ENCODE measurements at places on chromosomes 3 and 15.

GRCh38 chr15:56989411-56989924, 71.0 kb downstream of the TCF12 start:
- no peak for DNase-seq

- DNase-seq: no peak
Measured at GRCh38 chr3:186160691-186161243, 51.9 kb upstream of the ETV5 start.

GRCh38 chr3:111733154-111733553, 125.9 kb upstream of the PHLDB2 start:
- DNase-seq: no peak

- peak; percentile 73 for DNase-seq
Measured at GRCh38 chr3:136195258-136196063, 674 bp downstream of the MSL2 start.

GRCh38 chr3:152019508-152019907, 146.1 kb downstream of the SUCNR1 start:
- no peak for DNase-seq

DNA sequence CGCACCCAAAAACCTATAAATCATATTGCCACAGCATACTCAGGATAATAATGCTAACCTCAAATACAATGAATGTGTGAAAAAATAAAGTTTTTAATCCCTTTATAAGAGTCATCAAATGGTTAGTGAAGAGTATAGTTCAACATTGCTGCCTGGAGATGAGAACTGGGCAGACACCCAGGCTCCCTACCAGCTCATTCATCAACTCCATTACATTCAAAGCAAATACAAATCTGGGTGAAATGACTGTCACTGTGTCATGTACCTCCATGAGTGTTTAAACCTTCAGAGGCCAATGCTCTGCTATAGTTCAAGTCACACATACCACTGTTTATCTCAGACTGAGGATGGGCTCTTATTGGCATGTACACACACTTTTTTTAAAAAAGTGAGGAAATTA, 167.2 kb upstream of the KCNMB2 start:
- no peak for DNase-seq

GRCh38 chr15:87711026-87711425, 545.5 kb downstream of the NTRK3 start:
- no peak for DNase-seq
